Activated T-cell treated with anti-CD3 and anti-CD28 coated beads, Interleukin-2, amount 50 U/mL, for 48 hours (primary cell): ENCODE measurements at places on chromosomes 3 and 15.
A peak's percentile ranks its signal among the peaks of the same experiment; 100 is the strongest.

DNA sequence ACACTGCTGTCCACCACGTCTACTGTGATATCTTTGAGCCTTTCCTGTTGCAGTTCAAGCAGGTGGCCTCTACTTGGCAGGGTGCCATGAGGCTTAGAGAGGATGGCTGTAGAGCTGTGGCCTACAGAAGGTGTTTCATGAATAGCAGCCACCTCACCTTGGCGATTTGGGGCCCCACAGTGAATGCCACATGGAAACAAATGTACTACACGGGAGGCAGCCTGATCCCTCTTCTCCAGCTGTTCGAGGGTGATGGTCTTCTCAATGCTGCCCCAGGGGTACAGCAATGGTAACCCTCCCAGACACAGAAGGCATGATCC, 70.7 kb downstream of the FAM43A start:
- DNase-seq = no peak

GRCh38 chr3:33915796-33916546, 117.5 kb downstream of the PDCD6IP start:
- DNase-seq = no peak

DNA sequence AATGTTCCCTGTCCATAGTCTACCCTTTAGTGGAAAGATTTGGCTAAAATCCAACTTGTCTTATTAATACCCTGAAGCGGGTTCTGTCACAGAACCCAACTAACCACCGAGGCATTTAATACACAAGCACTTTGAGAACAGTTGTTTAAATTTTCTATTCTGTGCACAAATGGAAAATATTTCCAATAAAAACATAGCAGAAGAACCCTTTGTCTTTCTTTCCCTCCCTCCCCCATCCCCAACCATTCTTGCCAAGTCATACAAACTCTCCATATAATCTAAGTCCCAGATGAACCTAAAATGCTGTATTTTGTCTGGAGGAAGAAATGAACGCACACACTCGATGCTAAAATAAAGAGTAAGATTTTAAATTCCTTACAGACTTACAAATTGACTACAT, 126.9 kb upstream of the STRIT1 start:
- no peak for DNase-seq

DNA sequence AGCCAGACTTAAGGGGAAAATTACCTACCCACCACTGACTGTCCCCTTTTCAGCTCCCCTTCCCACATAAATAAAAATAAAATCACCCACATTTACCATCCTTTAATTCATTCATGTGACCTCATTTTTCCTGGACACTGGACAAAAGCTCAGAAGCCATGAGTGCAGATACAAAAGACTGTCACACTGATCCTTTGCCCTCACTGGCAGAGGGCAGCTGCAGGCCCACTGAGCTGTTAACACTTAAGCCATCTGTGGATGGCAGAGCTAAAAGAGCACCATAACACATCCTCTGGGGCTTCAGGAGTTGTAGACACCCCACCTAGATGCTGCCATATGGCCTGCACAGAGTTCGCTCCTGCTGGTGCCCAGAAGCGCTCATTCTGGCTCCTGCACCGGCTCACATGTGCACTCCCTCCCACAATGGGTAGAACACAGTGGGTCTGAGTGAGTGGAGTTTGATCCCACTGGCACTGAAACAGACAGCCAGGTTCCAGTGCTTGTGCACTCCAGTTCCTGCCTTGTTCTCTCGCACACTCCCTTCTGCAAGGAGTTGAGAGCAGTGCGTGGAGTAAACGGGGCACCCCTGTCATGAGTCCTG, 38.8 kb downstream of the EDC3 start:
- DNase-seq = no peak

DNA sequence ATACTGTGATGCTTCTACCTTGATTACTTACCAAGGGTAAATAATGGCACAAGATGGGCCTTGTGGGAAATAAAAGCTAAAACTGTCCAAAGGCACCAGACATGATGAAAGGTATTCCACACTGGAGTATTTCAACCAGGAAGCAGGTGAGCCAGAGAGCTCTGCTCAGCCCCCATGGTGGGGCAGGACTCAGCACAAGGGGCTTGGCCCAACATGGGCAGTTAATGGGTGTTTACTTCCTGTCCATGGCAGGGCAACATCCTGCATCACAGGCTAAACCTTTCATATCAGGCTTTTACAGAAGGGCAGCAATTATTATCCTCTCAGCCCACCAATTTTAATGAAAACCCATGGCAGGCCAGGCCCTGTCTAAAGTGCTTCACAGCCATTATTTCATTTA, 38.2 kb downstream of the MAGI1 start:
- no peak for DNase-seq

DNA sequence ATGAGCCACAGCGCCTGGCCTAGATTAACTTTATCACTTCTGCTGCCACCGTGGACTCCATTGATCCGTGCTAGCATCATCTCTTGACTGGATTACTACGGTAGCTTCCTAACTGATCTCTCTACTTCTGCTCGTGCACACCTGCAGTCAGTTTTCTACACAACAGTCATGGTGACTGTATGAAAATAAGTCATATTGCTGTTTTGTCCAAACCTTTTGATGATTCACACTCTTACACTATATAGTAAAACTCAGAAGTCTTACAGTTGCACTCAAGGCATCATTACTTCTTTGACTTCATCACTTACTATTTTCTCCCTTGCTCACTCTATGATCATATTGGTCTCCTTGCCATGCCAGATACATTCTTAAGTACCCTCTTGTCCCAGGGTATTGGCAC, 10.1 kb downstream of the PDCD6IP start:
- DNase-seq = no peak

GRCh38 chr3:154973851-154974250, 106.3 kb upstream of the MME start:
- DNase-seq = no peak

DNA sequence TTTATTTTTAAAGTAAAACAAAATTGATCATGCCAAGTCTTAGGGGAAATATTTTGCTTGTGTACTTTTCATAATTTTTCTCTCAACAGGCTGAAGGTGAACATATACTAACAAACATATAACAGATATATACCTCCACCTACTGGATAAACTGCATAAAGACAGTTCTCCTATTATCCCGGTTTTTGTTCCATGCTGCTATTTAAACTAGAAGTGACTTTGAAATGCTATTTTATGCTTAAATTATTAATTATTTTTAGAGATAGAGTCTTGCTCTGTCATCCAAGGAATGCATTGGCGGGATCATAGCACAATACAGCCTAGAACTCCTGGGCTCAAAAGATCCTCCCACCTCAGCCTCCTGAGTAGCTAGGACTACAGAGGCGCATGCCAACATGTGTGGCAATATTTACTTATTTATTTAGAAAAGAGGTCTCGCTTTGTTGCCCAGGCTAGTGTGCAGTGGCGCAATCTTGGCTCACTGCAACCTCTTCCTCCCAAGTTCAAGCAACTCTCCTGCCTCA, 49.8 kb downstream of the ST3GAL6 start:
- DNase-seq = no peak

GRCh38 chr3:184354121-184354728, 7.2 kb downstream of the CLCN2 start:
- peak; percentile 79 for DNase-seq

- no peak for DNase-seq
Measured at GRCh38 chr3:84096188-84096587, 862.6 kb upstream of the CADM2 start.

- no peak for DNase-seq
Measured at GRCh38 chr3:112775011-112775742, 71.5 kb downstream of the CD200R1L start.

- DNase-seq = no peak
Measured at GRCh38 chr15:93110502-93111040, 21.6 kb upstream of the RGMA start.

DNA sequence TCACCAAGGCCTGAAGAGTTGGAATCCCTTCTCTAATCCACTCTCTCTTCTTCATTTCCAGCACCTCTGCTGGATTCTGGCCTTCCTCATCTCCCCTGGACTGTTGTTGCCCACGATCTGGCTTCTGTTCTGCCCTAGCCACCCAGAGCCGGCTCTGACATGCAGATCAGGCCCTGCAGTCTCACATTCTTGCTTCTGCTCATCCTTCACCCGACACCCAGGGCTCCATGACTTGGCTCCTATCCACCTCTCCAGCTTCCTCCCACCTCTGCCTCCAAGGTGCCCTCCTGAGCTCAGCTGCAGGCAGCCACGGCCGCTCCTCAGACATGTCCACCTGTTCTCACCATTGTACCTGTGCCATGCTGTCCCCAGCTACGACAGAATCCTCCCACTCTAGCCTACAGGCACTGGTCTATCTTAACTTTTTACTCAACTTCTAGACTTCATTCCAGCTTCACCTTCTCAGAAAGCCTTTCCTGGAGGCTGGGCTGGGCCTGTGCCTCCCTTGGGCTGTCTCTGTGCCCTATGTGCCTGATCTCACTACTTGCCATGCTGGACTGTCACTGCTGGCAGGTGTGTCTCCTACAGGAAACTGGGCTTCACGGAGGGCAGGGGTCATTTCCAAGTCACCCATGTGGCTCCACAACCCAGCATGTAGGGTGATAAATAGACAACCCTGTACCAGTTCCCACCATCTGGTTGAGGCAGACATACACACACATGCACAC, 16.0 kb upstream of the TBC1D21 start:
- no peak for DNase-seq

- DNase-seq = no peak
Measured at GRCh38 chr3:121483290-121483689, 62.5 kb downstream of the POLQ start.

DNA sequence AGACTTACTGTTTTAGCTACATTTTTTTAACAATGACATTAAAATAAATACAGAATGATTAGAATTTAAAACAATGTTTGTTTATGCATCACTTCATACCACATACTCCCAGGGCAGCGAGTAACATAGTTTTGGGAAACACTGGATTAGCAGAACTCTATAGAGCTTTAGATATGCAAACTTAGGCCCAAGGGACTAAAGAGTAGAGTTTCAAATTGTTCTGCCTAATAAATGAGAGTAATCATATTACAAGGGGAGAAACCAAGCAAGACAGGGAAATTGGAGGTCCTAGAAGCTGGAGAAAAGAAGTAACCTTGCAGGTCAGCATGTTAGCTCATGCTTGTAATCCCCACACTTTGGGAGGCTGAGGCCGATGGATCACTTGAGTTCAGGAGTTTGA, 3.6 kb upstream of the DAZL start:
- no peak for DNase-seq

DNA sequence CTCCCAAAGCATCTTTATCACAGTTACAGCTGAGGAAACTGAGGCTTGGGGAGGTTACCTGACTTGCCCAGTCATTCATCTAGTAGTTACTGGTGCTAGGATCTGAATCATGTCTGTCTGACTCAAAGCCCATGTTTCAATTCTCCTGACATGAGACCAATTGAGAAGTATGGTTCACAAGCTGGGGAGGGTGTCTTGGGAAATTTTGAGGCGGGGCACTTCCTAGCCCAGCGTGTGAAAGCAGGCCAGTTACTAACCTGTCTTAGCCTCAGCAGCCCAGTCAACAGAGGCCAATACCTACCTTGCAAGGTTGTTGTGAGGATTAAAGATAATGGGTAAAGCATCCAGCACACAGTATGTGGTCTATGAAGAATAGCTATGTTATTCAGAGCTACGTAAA, 37.0 kb downstream of the CLDN18 start:
- DNase-seq = no peak

- DNase-seq = no peak
Measured at GRCh38 chr3:12458901-12459300, 25.4 kb upstream of the TSEN2 start.

DNA sequence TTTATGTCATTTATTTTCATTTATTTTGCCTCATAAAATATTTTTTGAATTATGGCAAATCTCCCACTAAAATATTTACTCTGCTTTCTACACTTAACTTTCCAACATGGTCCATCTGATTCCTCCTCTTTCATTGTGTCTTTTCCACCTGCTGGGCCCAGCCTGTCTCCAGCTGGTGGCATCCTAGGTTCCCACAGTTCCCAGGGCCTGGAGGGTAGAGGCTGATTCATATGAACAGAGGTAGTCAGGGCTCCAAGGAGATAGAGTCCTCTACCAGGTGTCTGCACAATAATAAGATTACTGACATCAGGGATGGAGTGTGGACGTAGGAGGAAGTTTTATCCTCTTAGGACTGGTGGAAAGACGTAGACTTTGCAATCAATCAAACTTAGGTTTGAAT, 14.3 kb downstream of the ZBTB38 start:
- no peak for DNase-seq

- no peak for DNase-seq
Measured at GRCh38 chr3:156497326-156497725, 57.6 kb downstream of the SSR3 start.

- no peak for DNase-seq
Measured at GRCh38 chr3:159832024-159832423, 156.6 kb upstream of the IL12A start.

- no peak for DNase-seq
Measured at GRCh38 chr15:29785642-29786041, 36.6 kb downstream of the TJP1 start.

GRCh38 chr15:41647262-41647661, 12.9 kb upstream of the MGA start:
- DNase-seq = no peak

DNA sequence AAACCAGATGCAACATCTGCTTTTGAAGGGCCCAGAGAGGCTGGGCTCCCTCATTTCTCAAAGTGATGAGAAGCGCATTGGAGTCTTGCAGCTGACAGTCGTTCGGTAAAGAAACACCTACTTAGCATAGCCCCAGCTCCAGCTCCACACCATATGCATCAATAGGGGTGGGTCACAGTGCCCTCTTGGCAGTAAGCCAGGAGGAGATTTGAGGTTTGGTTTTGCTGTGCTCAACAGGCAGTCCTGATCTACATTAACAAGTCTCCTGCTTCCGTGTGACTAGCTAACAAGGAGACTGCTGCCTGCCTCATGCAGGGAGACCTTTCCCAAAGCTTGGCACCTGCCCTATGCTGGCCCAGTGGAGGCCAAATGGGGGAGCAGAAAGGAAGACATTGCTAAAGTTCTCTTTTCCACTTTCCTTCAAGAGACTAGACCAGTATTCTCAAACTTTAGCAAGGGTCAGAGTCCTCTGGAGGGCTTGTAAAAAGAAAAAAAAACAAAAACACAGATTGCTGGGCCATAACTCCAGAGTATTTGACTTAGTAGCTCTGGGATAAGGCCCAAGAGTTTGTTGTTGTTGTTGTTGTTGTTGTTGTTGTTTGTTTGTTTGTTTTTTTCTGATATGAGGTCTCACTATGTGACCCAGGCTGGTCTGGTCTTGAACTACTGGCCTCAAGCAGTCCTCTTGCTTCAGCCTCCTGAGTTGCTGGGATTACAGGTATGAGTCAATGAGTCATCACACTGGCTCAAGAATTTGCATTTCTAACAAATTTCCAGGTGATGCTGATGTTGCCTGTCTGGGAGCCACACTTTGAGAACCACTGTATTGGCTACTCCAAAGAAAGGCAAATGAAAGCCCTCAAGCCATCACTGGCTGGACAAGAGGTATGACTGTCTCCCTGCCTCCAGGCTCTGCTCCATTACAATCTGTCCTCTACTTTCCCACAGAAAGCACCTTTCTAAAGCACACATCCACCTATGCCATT, 294.9 kb downstream of the RORA start:
- DNase-seq = no peak

DNA sequence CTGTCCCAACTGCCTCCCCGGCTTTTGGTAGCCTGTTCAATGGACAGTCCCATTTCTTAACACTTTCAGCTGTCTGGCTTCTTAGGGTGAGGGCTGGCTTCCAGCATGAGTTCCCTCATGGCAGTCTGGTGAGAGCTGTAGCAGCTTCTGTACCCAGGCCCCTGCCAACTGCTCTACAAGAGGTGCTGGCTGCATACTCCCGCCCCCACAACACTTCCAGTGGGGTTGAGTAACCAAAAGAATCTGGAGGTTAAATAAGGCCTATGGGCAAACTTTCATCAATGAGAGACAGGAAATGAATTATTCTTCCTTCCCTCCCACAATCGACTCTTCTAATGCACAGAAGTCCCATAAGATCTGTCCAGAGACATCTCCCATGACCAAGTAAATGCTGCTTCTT, 145.0 kb downstream of the NEK10 start:
- no peak for DNase-seq
